Sigmoid colon (tissue), 7 donors: ENCODE measurements at places on chromosomes 3 and 15.

DNA sequence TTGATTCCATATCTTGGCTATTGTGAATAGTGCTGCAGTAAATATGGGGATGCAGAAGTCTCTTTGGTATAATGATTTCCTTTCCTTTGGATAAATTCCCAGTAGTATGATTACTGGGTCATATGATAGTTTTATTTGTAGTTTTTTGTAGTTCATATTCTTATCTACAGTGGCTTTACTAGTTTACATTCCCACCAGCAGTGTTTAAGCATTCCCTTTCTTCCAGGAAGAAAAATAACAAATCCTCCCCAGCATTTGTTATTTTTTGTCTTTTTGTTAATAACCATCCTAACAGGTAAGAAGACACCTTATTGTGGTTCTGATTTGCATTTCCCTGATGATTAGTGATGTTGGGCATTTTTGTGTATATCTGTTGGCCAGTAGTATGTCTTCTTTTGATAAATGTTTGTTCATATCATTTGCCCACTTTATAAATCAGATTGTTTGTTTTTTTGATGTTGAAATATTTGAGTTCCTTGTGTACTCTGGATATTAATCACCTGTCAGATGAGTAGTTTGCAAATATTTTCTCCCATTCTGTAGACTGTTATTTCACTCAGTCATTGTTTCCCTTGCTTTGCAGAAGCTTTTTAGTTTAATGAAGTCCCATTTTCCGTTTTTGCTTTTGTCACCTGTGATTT, 163.3 kb upstream of the THRB start:
- no peaks in the 10 kb centered on the region for H3K36me3 ChIP-seq
- no peak overlapping the region for H3K4me3 ChIP-seq
- DNase-seq = no peak
- H3K27ac ChIP-seq = no peak overlapping the region

DNA sequence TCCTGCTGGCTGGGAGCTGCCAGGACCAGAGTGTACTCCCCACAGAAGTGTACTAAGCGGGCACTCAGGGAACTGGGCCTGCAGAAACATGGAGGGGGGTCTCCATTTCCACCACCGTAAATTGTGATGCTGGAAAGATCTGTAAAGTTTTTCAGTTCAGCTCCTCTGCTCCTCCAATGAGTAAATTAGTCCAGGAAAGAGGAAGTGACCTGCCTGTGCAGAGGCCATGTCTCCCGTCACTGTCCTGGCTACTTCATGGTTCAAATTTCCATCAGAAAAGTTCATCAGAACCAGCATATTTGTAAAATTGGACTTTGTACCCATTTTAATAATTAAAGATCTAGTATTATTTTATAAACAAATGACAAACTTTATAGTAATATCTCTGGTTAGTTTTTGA, 226.7 kb upstream of the THBS1 start:
- no peaks in the 10 kb centered on the region for H3K36me3 ChIP-seq
- no peak for DNase-seq
- H3K27me3 ChIP-seq = no peaks in the 10 kb centered on the region
- H3K27ac ChIP-seq = no peak overlapping the region

DNA sequence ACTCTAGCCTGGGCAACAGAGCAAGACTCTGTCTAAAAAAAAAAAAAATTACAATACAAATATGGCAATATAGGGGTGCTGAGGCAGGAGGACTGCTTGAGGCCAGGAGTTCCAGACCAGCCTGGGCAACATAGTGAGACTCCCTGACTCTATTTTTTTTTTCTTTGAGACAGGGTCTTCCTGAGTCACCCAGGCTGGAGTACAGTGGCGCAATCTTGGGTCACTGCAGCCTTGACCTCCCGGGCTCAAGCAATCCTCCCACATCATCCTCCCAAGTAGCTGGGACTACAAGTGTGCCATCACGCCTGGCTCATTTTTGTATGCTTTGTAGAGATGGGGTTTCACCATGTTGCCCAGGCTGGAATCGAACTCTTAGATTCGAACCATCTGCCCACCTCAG, 17.3 kb upstream of the RAB11A start:
- no peak overlapping the region for H3K27ac ChIP-seq
- H3K4me3 ChIP-seq = no peak overlapping the region
- no peaks in the 10 kb centered on the region for H3K36me3 ChIP-seq
- no peak for DNase-seq

DNA sequence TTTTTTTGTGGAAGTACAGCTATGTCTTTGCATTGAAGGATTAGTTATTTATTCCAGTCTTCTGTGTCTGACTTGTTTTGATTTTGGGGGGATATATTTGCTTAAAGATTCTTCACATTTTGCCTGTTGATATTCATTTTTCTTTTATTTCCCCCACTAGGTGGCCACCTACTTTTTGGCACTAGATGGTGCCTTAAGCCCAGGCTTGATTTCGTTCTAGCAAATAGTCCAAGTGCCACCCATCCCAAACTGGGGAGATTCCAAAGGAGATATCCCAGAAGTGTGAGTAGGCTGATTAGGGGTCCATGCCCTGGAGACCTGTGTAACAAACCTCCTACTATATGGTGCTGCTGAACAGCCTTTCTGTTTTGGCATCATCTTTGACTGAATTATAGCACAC, 80.0 kb upstream of the SPATA16 start:
- no peaks in the 10 kb centered on the region for H3K36me3 ChIP-seq
- H3K27me3 ChIP-seq = no peaks in the 10 kb centered on the region
- no peak for DNase-seq
- no peaks in the 10 kb centered on the region for H3K4me1 ChIP-seq
- H3K4me3 ChIP-seq = no peak overlapping the region
